ENCODE measurements at places on chromosomes 4 and X.

DNA sequence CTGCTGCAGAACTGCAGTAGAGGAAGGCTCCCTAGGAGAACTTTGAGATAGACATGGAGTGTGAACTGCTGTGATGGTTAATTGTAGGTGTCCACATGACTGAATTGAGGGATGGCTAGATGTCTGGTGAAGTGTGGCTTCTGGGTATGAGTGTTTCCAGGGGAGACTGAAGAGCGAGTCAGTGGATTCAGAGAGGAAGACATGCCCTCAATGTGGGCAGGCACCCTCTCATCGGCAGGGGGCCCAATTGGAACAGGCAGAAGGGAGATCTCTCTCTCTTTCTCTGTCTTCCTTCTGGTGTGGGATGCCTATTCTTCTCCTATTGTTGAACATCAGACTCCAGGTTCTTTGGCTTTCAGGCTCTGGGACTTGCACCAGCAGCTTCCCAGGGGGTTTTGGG, 304.7 kb upstream of the GATB start:
- no peaks in the 10 kb centered on the region for H3K36me3 ChIP-seq
- no peak overlapping the region for H3K27ac ChIP-seq
- no peak overlapping the region for H3K4me3 ChIP-seq
- no peaks in the 10 kb centered on the region for H3K27me3 ChIP-seq
- H3K4me1 ChIP-seq, result no peaks in the 10 kb centered on the region

DNA sequence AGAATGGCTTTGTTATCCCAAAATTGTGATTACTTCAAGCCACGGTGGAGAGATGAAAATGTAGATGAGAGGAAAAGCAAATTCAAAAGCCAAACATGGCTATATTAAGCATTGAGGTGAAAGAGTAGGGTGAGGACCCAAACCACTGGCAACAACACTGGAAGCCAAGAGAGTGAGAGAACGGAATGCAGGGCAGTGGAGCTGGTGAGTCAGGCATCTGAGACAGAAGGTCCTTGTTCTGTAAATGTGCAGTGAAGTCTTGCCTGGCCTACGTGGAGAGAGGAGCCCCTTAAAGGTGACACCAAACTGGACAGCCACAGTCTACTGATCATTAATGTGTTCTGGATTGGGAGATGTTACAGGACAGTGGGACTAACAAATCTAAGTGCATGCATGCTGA, 22.8 kb upstream of the SEC24B start:
- H3K27me3 ChIP-seq, result no peaks in the 10 kb centered on the region
- H3K4me1 ChIP-seq, result no peaks in the 10 kb centered on the region
- no peak overlapping the region for H3K27ac ChIP-seq
- DNase-seq, result no peak
- no peaks in the 10 kb centered on the region for H3K36me3 ChIP-seq

DNA sequence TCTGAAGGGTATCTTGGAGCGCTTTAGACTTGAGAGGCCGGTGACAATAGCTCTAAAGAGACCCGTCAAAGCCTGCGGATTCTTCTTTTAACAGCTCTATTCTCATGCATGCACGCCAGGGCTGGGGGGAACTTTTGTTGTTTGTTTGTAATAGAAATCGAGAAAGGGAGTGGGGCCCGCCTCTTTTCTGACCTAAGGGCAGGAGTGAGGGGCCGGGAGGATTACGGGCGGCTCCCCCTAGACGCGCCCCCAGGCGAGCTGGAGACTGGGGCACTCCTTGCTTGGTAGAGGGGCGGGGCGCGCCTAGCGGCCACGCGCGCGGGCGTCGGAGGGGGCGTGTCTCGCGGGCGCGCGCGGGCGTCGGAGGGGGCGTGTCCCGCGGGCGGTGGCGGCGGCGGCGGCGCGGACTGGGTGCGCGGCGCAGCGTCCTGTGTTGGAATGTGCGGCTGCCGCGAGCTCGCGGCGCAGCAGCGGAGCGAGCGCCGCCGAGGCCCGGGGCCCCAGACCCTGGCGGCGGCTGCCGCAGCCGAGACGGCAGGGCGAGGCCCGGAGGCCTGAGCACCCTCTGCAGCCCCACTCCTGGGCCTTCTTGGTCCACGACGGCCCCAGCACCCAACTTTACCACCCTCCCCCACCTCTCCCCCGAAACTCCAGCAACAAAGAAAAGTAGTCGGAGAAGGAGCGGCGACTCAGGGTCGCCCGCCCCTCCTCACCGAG, at the start of gene REST:
TSS of gene REST (plus strand) at position 412 of the 717 bp plus-strand sequence. CDS start 2,739 bp downstream, outside the sequence.
- H3K36me3 ChIP-seq, result no peaks in the 10 kb centered on the region
- no peaks in the 10 kb centered on the region for H3K27me3 ChIP-seq
- peak within 1 kb of the TSS; percentile 93 for H3K27ac ChIP-seq
- peak; percentile 88 for DNase-seq
- peaks cover 8% of the 10 kb centered on the region for H3K4me1 ChIP-seq

DNA sequence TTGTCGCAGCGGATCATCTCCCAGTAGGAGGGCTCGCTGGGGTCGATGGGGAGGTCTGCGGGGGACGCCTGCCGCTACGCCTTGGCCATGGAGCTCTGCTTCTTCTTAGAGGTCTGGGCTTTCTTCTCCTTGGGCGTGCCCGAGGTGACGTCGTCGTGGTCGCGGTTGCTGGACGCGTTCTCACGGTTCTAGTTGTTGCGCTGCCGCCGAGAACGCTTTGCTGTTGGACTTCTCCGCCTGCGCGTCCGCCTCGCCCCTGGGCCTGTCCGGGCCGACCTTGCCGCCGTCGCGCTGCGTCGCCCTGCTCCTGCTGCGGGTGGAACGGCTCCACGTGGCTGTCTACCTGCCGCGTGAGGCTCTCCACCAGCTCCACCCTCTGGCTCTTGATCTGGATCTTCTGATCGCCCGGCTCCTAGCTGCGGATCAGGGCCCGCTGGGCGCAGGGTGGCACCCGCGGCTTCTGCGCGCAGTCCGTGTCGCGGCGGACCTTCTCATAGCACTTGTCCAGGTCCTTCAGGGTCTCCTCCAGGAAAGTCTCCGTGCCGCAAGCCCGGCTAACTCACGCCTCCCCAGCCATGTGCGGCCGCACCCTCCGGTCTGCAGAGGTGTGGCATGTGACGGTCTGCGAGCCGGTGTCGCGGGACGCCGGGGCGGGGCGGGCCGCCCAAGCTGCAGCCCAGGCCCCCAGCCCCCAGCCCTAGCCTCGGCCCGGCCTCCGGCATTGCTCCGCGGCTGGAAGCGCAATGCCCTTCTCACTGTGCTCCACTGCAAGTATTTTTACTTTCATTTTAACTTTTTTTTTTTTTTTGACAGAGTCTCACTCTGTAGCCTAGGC, 40.5 kb upstream of the OGT start:
- no peaks in the 10 kb centered on the region for H3K36me3 ChIP-seq
- no peaks in the 10 kb centered on the region for H3K27me3 ChIP-seq
- H3K27ac ChIP-seq, result peak overlapping the region; percentile 34
- H3K4me3 ChIP-seq, result peak overlapping the region; percentile 47

DNA sequence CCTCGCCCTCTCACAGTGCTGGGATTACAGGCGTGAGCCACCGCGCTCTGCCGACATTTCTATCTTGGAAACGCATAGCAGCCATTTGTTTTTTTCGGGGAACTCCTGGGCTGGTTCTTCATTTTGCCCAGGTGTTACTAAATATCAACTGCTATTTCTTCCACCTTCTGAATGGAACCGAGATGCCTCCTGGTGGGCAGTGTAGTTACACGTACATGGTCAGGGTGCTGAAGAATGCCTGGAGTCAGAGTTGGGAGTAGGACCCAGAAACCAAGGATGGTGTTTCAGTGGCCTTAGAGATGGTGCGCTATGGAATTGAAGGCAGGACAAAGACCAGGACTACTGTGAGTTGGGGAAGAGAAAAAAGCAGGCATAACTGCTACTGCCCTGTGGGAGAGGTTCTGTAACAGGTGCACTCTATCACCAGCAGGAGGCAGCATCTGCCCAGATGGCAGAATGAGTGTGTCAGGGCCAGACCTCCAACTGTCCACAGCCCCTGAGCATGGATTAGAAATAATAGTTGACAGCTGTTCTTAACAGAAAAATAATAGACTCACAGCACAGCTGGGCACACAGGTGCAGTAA, 81.7 kb downstream of the ZC4H2 start:
- H3K4me1 ChIP-seq, result no peaks in the 10 kb centered on the region
- no peaks in the 10 kb centered on the region for H3K27me3 ChIP-seq
- DNase-seq, result no peak
- no peak overlapping the region for H3K4me3 ChIP-seq
- no peak overlapping the region for H3K27ac ChIP-seq

DNA sequence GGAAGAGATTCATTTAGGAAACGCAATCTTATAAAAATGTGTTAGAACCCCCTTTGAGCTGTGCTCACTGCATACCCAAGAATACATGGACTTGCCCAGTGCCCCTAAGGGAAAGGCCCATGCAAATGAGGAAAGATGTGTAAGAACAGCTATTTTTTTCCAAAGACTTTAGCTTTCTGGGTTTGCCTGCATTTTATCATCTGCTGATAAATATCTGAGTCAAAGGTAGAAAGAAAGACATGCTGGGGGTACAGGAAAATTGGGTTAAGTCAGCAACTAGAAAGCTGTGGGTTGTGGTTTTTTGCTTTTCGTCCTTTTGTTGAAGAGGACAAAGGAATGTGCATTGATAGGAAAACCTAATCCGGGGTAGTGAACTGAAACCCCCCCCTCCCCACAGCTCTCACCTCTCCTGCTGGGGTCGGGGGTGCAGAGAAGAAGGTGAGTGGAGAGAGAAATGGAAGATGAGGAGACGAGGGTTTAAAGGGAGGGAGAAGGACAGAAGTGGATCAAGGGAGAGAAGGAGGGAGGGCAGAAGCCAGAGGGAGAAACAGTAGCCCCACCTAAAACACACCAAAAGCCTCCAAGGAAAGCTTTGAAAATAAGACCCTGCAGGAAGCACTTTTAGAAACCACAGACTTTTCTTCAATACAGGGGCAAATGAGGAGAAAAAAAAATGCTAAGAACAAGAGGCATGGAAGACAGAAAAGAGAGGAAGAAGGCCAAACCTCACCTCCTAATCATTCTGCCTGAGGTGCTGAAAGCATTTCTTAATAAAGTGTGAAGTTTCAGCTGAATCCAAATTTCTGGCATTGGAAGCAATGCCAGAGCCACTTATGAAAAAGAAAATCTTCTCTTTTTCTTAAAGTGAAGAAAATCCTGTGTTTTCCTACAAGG, 49.3 kb downstream of the KDR start:
- H3K4me1 ChIP-seq, result no peaks in the 10 kb centered on the region
- no peak for DNase-seq

DNA sequence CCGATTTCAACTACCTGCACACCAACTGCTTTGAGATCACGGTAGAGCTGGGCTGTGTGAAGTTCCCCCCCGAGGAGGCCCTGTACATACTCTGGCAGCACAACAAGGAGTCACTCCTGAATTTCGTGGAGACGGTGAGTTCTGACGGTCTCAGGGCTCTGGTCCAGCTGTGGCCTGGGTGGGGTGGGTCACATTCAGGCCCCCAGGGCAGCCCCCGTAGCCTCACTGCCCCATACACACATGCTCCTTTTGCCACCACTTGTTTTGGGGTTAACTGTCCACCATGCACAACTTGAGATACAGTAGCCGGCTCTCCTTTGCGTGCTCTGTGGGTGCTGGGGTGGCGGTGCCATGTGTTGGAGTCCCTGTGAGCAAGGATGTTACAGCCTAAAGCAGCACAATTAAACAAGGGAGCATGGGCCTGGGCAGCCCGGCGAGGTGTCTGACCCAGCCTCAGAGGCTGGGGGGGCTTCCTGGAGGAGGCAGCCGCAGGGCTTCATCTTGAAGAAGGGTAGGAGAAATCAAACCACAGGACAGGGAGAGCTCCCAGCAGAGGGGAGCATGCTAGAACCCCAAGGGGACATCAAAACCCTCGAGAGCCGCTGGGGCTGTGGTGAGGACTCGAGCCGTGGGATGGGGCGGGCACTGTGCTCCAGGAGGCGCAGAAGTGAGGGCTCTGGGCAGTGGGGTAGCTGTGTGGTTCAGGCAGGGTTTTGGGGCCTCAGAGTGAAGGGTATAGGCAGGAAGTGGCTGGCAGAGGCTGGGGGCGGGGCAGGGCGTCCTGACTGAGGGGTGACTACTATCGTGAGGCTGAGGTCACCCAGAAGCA, 22.0 kb downstream of the CPZ start:
- H3K4me3 ChIP-seq, result no peak overlapping the region
- no peak overlapping the region for H3K27ac ChIP-seq
- no peaks in the 10 kb centered on the region for H3K27me3 ChIP-seq
- no peaks in the 10 kb centered on the region for H3K4me1 ChIP-seq

DNA sequence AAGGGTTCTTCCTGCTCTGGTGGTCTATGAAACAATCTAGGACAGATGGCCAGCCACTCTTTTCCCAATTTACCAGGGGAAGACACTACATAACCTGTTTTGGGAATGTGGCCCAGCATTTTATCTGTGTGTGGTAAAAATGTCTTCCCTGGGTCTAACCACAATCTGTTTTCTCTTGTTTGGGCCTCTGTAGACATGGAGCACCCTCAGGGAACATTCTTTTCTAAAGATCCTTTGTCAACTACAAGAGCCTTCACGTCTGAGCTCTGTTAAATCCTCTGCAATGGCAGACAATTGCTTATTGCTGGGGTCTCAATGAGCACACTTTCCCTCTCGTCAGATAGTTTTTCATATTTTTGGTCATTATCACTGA, 35.5 kb downstream of the PLAC1 start:
- no peak overlapping the region for H3K4me3 ChIP-seq
- H3K27me3 ChIP-seq, result no peaks in the 10 kb centered on the region

GRCh38 chrX:130267956-130268448, 697 bp downstream of the ZNF280C start:
- H3K4me3 ChIP-seq, result peak overlapping the region; percentile 62
- no peaks in the 10 kb centered on the region for H3K4me1 ChIP-seq
- no peaks in the 10 kb centered on the region for H3K36me3 ChIP-seq
- no peak for DNase-seq
- H3K27me3 ChIP-seq, result no peaks in the 10 kb centered on the region

- H3K4me3 ChIP-seq, result no peak overlapping the region
- no peak overlapping the region for H3K27ac ChIP-seq
- H3K27me3 ChIP-seq, result peaks cover 6% of the 10 kb centered on the region
- no peaks in the 10 kb centered on the region for H3K4me1 ChIP-seq
- no peak for DNase-seq
These were observed 45.7 kb upstream of the CCDC160 start for GRCh38 chrX:134191281-134191680.

DNA sequence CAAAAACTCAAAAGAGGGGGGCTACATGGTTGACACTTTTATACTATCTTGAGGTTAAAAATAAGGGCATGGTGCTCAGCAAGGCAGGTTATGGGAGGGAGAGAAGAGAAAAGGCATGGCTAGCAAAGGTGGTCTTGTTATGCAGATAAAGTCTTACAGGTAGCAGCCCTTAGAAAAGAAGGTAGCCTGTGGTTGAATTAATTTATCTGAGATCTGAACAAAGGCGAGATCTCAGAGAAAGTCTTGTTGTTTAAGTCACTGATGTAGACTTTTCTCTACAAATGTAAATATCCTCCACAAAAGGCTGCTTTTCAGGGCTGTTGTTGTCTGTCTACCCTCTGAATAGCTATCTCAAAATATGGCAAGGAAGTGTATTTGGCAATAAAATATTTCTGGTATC, 1250.4 kb downstream of the PCDH18 start:
- H3K4me3 ChIP-seq, result no peak overlapping the region
- H3K27me3 ChIP-seq, result no peaks in the 10 kb centered on the region
- no peak for DNase-seq
- H3K36me3 ChIP-seq, result no peaks in the 10 kb centered on the region

Data from lung (tissue), 17 donors.